ENCODE measurements at places on chromosomes 12 and 14. TPM values are rescaled to one million over a fixed set of nuclear protein-coding genes. Genes with fewer than 3 reads are reported as not detected.

- no peak for DNase-seq
Observed at GRCh38 chr12:6235499-6235898, 35.3 kb downstream of the CD9 start.

DNA sequence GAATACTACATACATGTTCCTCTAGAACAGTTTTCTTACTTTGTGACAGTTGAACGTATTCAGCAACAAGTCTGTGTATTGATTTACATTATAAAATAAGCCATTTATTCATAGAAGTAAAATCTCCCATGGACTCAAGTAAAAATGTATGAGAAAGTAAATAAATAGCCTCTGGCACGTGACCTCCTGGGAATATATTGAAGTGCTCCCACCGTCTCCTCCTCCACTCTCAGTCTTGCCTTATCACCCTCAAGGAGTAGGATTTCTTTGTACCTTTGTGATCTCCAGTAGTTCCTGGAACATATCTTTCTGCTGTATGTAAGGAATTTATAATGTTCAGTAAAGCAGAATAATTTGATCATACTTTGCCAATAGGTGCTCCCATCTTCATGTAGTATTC lies 90.9 kb downstream of the DIP2B start:
- no peak for DNase-seq

The TMEM63C gene
- 0.91 TPM for total RNA-seq

GRCh38 chr14:22010545-22011252 lies 337.1 kb upstream of the OR4E1 start:
- no peak for DNase-seq

DNA sequence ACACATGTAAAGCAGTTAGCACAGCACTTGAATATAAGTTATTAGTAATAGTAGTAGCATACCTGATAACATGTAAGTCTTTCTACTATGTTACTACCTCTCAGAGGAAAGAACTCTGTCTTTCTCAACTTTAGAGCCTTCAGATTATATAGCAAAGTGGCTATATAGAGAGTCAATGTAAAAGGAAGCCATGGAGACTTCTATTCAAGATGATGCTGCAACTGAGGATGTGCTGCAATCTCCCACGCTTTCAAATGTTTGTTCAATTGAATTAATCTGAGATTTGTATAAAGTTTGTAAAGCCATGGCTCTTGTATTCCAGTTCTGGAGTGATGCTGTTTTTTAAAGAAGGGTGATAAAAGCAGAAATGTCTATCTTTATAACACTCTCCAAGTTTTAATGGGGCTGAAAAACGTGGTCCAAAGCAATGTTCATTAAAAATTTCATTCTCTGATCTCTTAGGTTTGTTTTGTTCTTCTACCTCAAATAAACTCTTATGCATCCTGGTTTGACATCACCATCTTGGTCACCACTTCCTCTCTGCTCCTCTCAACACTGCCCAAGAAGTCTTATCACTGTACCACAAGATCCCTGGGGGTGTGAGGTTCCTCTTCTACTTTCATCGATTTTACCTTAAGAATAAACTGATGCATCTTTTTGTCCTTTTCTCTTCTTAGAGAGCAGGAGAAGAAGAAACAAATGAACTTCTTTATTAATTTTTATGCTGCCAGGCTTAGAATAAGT lies 40.6 kb downstream of the C12orf42 start:
- no peak for DNase-seq

GRCh38 chr12:89756194-89756584 lies 47.6 kb upstream of the ATP2B1 start:
- no peak for DNase-seq

- DNase-seq = no peak
Observed at GRCh38 chr12:104569346-104570173, 112.8 kb downstream of the CHST11 start.

GRCh38 chr14:100078997-100079725 lies 13.9 kb downstream of the EVL start:
- DNase-seq = no peak

Measured in neural crest cell (in vitro differentiated cells).